ENCODE measurements at places on chromosomes 7 and 10.
A peak's percentile ranks its signal among the peaks of the same experiment; 100 is the strongest.

DNA sequence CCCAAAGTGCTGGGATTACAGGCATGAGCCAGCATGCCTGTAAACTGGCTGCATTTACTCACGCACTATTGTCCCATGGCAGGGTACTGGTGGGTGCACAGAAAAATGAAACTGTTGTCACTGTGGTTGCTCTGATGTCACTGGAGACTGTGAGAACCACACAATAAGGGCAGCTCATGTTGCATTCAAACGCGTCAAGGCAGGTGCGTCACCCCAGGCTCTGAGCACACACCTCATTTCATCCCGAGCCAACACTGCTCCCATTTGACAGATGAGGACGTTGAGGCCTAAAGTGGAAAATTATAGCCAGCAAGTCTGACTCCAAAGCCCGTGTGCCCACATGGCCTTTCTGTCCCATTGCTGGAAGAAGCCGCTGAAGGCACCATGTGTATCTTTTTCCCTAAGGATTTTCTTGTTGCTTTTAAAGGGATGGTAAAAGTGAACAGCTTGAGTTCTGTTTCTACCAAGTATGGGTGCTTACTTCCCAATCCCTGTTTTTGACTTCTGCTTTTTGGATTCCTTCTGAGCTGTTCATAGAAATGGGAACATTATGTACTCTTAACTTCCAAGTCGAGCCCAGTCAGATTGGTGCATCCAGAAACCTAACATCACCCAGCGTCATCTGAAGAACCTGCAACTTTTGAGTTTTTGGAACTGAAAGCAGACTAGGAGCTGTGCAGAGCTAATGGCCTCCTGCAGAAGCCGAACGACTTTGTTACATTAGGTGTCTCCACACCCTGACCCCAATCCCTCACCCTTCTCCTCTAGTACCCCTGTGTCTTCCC is 60.1 kb upstream of the CARD11 start:
- DNase-seq = no peak

- DNase-seq = no peak
Observed at GRCh38 chr10:72511459-72511858, 114.4 kb downstream of the MICU1 start.

DNA sequence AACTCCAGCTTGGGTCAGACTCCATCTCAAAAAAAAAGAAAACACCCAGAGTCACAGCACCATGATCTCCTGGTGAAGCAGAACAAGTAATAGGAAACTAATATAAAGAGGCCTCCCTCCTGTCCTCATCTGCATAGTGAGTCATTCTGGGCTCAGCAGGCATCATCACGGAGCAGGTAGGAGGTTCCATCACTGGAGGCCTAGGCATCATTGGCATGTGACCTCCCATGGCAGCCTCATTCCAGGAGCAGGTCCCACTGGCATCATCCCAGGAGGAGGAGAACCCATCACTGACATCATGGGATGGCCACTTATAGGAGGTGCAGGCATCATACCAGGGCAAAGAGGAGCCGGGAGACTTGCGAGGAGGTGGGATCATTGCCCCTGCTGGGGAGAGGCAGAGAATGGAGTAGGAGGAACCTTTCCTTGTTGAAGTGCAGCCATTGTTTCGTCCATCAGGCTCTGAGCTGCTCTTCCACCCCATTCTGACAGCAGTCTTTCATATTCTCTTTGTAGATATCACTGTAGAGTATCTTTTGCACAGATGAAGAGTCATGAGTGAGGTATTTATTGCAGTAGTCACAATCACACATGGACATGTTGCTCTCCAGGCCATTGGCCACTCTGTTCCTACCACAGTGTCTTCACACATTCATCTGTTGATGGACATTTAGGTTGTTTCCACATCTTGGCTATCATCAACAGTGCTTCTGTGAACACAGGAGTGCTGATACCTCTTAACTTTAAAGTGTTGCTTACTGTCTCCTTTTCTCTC is 73.8 kb downstream of the OSBPL3 start:
- DNase-seq = peak; percentile 57

DNA sequence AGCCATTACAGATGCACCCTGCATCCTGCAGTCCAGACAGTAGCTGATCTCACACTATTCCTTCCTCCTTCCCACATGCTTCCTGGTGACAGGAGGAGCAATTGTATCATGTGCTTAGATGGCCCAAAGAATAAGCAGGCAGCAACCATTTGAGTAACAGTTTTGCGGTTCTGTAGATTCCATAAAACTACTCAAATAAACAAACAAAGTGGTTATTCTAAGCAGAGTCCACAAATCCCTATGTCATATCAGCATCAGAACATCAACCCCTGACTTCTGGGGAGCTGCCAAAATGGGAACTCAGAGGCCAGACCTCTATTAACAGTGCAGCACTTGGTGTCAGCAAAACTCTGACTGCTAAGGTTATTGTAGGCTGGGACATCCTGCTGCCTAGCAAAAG is 226.0 kb downstream of the SORCS1 start:
- no peak for DNase-seq

DNA sequence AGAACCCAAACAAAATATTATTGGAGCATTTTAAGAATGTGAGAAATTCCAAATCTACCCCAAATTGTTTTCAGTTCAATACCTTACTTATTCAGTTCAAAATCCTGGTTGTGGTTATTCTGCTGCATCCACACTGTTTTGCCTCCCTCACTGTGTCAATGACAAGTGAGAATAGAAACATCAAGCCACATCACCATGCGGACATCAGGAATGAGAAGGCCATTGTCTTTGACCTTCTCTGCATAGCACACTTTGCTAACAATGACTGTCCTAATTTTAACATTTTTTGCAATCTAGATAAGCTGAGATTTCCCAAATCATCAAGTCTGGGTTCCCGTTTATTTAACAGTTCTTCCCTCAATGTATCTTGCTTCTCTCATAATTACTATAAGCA is 93.7 kb downstream of the ELAPOR2 start:
- no peak for DNase-seq

DNA sequence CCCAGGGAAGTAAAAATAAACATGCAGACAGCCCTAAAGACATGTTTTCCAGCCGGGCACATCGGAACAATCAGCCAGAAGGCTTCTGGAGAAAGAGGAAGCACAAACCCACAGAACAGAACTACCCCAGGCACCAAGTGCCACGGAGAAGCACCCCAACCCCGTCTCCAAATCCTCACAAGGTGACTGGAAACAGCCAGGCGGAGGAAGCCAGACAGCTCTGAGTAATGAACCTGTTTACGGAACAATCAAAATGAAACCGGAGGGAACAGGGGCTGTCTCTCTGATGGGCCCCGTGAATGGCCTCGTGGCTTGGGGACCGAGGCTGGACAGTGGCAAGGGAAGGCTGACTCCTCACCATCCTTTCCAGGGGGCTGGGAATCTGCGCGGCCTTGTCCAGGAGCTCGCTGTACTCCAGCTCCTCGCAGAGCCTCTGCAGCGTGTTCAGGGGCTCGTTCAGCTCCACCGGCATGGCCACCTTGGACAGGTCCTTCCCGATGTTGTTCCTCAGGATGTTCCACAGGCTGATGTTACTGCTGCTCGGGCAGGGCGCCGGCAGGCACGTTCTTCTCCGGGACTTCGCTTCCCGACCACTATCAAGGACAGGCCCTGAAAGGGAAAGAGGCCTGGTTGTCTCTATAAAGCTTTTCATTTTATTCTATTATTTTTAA is 77.0 kb upstream of the GSDME start:
- DNase-seq = no peak

GRCh38 chr7:142871260-142872105 is 14.1 kb downstream of the TRPV6 start:
- DNase-seq = no peak

DNA sequence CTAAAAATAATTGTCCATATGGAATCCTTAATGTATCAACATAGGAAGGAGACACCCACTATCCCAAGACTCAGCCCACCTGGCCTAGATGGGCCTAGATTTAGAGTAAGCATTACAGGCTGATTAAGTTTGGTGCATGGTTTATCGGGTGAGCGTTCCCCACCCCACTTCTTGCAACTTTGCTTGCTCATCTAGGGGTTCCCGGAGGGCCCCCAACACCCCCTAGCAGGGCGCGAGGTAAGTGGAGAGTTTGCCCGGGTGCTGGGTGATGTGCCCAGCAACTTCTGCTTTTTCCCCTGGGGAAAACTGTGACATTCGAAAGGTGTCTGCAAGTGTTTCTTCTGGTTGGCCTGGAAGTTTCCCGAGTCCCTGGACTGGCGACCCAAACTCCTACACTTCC is 31.7 kb downstream of the SKIDA1 start:
- DNase-seq = no peak

DNA sequence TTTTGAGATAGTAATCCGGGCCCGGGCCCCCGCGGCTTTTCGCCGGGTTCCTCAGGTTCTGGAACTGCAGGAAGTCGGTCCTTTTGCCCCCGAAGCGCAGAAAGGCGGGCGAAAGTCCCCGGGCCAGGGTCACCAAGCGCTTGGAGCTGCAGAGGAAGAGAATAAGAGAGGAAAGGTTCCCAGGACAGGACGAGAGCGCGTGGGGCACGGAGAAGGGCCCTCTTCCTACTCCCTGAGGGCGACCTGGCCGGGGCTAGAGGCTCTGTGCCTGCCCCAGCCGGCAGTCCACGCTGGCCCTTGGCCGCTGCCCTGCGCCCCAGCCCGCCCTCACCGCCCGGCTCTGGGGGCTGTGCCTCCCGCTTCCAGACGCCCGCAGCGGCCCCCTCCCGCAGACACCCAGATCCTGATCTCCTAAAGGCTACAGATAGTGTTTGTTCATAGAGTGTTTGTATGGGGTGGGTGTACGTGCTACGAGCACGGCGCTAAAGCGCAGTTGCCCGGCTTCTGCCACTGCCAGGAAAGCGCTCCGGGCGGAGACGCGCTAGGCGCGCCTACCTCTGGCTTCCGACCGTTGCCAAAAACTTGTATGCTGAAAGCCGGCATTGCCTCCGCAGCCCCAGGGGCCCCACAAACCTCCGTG is 3.2 kb downstream of the HPSE2 start:
- DNase-seq = no peak

GRCh38 chr10:2120746-2121145 is 383.4 kb upstream of the ADARB2 start:
- DNase-seq = no peak

DNA sequence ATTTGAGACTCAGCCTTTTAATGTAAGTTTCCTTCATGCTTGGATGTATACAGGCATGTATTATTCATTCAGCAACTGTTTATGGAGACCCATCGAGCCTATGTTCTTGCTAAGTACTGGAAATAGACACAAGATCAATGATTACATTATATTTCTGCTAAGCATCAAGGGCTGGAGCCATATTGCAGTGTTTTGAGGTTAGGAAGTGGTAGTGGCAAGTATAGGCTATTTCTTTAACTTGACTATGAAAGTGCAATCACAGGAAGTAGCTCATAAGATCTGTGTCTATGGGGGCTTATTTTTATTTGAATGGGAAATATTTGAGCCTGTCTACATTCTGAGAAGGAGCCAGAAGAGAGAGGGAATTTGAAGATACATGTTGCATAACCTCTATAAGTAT is 123.8 kb downstream of the HDAC9 start:
- DNase-seq = no peak

DNA sequence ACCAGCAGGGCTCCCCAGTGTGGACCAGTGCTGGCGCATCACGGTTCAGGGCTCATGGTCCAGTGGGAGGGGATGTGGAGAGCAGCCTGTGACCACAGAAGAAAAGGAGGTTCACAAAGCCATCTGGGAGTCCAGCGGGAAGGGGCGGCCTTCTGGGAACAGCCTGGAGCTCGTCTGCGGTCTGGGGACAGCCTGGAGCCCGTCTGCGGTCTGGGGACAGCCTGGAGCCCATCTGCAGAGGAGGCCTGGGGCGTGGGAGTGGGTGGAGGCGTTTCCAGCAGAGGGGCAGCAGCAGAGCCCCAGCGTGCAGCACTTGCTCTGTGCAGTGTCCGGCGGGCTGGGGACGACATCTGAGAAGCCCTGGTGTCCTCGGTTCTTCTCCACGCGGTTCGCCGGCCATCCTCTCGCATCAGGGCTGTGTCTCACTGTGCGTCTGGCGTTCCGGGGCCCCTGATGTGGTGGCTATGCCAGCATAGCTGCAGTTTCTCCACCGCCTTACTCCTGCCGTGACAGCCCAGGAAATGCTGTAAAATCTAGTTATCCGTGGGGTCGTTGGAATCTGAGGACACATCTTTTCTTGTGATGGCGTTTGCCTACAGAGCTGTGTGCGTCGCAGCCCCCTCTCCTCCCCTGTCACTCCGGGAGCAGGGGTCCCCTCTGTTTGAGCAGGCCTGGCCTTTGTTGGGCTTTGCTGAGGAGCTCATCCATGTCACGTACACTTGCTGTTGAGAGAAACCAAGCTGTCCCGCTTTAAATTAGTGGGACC is 104.6 kb downstream of the INPP5A start:
- no peak for DNase-seq

GRCh38 chr7:8175929-8176369 is 86.0 kb downstream of the ICA1 start:
- DNase-seq = no peak

GRCh38 chr10:117741524-117741923 is 199.0 kb downstream of the EMX2 start:
- no peak for DNase-seq

DNA sequence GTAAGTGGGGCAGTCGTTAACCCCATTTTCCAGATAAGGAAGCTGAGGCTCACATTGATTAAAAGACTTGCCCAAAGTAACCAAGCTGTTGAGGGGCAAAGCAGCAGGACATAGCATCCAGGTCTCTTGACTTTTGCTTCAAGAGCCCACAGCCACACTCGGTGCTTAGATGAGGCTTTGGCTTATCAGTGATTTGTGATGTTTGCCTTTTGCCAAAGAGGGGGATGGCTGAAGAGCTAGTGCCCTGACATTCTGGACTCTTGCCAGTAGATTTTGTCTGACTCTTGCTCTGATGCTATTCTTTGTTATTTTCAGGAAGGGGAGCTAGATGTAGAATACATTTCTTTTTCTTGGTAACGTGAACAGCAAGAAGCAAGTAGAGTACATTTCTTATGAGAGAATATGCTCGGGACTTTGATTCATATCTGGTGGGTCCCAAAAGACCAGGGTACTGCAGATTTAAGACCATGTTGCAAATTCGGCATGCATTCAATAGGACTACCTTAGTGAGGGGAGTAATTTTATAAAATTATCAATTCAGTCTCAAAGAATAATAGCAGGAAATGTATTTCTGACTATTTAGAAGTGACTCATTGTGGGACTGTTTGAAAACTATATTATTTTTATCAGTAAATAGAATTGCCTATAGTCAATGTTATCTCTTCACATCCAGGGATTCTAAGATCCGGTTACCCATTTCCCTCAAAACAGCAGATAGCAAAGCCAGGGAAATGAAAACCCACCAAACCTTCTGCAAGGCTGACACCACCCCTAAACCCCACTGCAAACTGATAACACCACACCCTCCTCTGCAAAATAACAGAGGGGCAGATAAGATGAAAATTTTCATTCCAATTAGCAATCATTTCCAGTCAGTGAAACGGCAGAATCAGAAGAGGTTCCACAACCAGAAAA is 180.0 kb upstream of the BMPER start:
- DNase-seq = no peak

GRCh38 chr10:93379731-93380575 is 102.2 kb downstream of the MYOF start:
- peak; percentile 87 for DNase-seq

DNA sequence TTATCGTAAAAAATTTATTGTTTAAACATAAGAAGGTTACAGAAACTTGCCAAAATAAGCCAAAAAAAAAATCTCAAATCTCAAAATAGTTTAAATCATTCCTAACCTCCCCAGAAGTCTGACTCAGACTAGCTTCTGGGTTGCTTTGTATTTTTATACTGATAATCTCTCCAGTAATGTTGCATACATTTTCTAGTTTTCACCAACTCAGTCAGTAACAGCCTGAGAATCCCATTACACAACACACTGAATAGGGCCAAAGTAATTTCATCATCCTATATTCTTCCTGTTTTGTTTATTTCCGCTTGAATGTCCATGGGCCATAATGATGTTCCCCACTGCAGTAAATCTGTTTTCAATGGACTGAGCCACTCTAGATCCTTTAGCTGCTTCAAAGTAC is 478.5 kb downstream of the GPAM start:
- no peak for DNase-seq

GRCh38 chr7:51356849-51357516 is 40.4 kb upstream of the COBL start:
- no peak for DNase-seq
